ENCODE measurements at places on chromosomes 1 and 21.

DNA sequence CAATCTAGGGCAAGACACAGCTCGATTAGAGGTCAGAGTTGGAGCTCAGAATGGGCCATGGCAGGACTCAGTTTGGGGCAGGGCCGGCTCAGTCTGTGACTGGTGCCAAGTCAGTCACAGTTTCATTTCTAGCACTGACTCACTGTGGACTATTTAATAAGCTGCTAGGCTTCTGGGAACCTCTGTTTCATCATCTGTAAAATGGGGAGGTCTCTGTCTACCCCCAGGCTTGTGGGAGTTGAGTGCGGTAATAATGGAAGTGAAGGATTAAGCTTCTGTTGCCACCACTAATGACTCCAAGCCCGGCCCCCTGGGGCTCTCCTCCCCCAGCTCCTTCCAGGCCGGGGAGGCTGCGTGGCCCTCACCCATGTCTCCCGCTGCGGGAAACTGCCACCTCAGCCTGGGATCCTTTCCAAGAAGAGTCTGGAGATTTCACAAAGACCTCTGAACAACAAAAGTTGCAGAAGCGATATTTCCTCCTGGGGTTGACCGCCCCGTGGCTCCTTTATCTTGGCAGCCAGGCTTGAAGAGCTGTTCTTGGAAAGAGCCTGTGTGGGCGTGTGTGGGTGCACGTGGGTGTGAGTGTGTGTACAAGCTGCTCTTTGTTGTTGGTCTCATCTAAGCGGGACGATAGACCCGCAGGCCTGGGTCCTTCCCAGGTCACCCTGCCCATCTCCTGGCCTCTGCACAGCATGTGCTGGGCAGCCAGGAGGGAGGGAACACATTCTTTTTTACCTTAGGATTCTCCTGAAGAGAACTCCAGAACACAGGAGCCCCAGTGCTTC is 29.1 kb downstream of the KNCN start:
- no peak for DNase-seq

- no peak for DNase-seq
Observed at GRCh38 chr1:205963352-205964155, 20.3 kb upstream of the SLC26A9 start.

DNA sequence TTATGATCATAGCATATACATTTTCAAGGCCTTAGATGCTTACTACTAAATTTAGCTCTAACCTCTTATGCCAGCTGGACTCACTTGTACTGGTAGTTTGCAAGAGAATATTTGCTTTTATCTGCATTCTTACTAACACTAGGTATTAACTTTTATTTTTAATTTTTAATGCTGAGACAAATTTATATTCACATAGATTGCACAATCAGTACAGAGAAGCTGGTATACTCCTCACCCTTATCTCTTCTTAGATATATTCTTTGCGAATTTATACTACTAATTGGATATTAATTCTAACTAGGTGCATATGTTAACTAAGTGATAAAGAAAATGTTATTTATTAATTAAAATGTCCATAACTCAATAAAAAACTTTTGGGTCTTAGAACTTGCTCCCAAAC is 561.8 kb upstream of the PRMT6 start:
- DNase-seq = no peak

DNA sequence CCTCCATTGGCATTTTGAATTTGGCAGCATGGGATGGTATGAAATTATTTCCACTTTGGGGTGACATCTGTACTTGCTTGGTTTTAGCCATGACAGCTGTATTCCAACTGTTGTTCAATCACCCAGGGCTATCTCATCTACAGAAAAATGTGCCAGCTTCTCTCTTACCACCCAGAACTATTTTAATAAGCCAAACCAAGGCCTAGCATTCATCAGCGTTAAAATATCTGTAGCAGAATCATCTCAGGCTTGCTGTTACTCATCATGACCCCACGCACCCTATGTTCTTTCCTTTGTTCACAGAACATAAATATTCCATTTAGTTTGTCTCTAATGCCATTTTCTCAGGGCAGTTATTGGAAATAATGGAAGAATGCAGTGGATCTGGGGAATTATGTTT is 49.8 kb downstream of the GIPC2 start:
- DNase-seq = no peak

- DNase-seq = no peak
Observed at GRCh38 chr21:16676391-16676790, 836.5 kb upstream of the CXADR start.

DNA sequence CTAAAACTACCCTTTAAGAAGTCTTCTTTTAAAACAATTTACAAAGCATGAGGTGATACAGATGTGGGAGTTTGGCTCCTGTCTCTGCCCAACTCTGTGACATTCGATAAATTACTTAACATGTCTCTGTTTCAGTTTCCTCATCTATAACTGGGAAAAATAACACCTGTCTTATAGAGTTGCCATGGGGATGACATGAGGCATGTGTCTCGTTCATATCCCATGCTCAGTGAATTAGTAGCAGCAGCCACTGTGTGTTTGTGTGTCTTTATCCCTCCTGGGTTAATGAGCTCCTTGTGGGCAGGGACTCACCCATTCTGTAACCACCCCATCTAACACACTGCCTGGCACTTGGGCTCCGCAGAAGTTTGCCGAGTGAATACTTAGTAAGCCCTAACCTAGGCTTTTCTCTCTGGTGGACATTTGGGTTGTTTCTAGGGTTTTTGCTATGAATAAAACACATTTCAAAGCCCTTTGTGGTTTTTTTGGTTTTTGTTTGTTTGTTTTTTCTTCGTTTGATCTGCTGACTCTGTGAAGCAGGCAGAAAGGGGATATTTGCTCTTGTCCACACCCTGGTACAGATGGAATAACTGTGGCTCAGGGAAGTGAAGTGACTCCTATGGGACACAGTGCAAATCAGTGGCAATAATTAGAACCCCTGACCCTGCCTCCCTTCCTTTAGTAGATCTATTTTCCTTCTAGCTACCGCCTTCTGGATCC is 797 bp upstream of the KCNJ9 start:
- DNase-seq = no peak

DNA sequence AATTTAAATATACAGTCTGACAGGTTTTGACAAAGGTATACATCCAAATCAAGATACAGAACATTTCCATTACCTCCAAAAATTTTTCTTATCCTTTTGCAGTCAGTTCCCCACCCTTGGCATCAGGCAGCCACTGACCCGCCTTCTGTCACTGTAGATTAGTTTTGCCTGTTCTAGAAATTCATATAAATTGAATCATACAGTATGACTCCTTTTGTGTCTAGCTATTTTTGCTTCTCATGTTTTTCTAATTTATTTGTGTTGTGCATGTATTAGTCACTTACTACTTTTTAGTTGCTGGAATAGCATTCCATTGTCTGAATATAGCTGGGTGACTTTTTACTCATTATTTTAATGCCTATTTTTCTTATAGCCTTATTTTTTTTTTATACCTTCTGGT is 3.8 kb downstream of the UTP25 start:
- no peak for DNase-seq

DNA sequence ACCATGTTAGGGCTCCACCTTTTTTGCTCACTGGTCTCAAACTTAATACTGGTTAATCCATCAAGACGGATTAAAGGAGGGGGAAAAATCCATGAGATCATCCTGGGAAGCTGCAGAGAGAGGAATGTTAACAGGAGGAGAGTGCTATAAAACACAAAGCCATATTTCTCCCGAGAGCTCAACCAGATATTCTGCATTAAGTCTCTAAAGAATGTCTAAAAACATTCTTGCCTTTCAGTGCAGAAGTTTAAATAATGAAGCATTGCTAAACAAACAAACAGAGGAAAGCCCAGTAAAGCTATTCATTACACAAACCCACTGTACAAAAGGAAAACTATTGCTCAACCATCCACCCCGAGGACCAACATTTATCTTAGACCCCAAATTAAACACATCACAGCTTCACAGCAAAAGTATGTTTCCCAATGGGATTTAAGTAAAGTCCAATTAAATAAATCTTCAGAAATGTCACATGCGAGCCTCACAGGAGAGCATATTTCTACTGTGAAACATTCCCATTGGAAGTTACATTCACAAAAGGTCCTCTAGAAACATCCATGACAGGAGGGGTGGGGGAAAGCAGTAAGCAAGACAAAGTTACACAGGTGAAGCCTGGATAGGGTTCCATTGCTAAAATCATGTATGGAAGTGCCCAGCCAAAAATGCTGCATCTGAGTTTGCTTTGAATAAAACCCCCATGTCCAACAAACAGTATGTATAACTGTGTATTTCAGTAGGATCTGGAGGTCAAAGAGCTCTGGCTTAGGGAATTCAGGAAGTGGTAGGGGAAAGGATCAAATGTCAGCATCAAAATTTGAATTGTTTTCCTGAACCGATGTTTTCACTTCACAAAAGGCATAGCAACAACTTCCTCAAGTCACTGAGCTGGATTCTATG is 23.3 kb downstream of the DUSP10 start:
- peak; percentile 14 for DNase-seq

- peak; percentile 36 for DNase-seq
Observed at GRCh38 chr1:111516005-111516535, 12.6 kb upstream of the ADORA3 start.

GRCh38 chr1:55476445-55477015 is 261.4 kb upstream of the USP24 start:
- no peak for DNase-seq

DNA sequence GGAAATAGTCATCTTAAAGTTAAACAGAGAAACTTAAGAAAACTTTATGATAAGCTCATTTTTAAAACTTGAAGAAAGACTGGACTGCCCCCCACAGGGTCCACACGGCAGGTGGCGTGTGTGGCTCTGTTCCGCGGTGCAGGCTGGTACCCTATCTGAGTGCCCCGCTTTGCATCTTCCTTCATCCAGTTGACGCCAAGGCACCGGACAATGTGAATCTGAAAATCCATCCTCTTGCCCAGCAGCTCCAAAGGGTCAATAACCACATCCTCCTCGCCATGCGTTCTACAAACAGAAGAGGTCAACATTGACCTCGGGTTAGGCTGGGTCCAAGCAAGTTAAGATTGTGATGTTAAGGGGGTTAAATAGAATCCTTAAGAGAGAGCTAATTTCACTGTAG is 54.5 kb downstream of the SCCPDH start:
- no peak for DNase-seq

DNA sequence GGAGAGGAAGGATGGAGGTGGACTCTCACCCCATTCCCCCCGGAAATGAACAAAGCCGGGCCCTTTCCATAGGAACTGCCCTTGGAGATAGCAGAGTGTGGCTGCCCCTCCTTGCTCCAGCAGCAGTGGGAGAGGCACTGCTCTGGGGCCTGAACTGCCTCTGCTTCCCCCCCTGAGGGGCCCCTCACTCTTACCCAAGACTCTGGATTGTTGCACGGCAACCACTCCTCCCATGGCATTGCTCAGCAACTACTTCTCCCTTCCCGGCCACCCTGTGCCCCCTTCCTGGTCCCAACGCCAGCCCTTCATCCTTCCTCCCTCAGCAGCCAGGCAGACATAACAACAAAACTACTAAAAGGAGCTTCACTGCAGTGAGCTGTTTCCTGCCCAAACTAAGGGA is 3.0 kb upstream of the ACKR1 start:
- DNase-seq = no peak

DNA sequence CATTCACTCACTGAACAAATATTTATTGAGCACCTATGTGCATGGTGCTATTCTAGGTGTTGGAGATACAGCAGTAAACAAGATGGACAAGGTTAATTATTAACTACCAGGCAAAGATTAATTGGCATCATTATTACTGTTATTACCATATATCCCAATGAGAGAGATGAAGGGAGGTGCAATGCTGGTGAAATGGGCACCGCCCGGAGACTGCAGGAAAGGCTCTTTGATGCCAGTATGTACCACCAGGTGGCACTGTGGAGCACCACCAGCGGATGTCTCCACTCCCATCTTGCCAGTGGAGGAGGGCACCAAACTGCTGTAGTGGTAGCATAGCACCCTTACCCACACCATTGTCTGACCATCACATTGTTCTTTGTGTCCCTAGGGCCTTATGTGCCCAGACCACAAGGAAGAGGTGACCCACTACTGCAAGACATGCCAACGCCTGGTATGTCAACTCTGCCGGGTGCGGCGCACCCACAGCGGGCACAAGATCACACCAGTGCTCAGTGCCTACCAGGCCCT is 3.0 kb downstream of the TRIM46 start:
- DNase-seq = peak; percentile 89

DNA sequence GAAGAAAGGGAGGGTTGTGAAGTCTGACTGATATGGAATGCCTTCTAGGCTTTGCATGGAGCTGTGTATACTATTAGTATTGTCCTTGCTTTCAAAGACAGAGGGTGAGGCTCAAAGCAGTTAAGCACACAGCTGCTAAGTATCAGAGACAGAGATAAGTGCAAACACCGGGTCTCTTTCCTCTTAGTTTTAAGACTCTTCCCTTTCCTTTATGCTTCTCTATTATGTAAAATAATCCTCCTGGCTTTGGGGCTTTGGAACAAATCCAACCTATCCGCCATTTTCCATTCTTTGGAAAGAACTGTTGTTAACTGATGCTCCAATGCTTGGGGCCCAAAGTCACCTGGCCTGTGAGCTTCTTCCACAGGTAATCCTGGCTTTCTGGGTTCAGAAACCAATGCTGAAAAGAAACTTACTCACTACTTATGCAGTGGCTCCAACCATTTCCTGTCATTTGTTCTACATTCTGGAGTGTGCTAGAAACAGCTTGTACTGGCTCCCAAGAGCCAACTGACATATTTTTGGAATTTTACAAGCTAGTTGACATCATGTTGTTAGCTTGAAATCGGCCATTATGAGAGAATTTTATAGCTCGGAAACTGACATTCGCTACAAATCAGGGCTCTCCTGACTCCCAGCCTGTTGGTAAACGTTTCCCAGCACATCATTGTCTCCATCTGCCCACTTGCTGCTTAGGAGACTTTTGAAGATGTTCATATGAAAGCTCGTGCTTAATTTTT is 67.5 kb downstream of the DNTTIP2 start:
- DNase-seq = no peak

DNA sequence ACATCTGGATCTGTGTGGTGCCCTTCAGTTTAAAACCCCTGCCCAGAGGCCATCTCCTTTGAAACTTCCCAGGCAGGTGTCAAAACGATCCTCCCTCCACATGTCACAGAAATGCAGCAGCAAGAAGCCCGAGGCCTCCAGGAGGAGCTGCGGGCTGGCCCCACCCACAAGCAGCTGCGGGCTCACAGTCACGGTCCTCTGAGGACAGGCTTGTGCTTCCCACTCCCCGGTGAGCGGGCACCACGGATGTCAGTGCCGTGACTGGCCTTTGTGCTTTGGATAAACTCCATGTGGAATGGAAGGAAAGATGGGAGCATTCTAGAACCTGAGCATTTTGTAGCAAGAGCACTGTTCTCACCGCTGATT is 65.8 kb downstream of the SIK1 start:
- DNase-seq = no peak

DNA sequence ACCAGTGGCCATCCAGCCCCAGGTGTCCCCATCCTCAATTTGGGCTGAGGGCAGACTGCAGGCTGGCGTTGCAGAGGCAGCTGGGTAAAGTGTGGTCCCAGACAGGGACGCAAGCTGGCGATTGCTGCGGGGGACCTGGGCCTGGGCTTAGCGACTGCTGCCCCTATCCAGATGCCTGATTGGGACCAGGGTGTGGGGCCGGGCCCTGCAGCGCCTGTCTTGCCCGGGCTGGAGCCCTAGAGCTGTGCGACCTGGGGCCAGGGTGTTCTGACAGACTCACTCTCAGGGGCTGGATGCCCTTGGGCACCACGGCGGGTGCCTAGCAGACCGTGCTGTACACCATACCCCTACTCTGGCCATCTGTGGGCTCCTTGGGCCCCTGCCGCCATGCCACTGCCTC is 16.2 kb upstream of the FAAP20 start:
- DNase-seq = no peak

Data from HEK293T (cell line).